ENCODE measurements at places on chromosomes 2 and 18.

DNA sequence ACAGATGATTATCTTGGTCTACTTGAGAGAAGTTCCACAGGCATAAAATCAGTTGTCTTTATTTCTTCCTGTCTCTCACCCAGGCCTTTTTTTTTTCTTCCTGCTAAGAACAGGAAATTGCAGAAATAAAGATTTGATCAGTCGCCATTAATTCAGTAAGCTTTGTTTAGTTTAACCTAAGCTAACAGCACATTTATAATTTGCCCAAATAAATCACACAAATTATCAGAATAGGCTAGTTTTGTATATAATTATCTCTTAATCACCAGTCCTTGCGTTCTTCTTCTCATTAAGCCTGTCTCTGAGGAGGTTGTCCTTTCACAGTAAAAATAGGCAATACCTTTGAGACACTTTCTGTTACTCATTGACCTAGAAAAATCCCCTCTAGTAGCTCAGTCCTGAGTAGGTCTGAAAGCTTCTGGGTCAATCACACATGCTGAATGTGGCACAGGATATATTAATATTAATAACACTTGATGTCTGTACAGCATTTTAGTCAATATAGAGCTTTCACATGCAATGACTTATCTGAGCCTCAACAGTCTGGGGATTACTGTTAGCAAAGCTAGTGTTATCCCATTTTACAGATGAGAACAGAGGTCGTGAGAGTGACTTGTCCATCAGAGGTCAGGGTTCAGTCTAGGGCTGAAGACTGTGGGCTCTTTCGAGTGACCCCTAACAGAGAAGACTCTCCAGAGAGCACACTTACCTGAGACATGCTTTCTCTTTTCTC lies 11.2 kb upstream of the STK17B start:
- DNase-seq, result no peak

DNA sequence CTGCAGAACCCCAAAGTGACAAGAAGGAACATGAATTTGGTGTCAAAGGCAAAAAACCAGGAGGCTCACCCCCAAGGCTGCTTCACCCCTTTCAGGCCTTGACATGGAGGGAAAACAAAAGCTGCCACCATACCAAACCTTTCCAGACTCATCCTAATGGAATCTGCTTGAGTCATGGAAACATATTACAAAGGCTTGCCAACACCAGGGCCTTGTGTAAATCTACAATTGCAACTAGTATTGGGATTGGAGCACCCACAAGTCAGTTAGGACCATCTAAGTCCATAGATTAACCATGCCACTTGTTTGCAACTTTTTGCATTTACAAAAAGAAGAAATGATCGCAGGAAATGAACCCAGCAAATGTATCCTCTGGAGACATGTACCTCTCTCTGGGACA lies 297.6 kb downstream of the CDCA7 start:
- DNase-seq, result no peak

DNA sequence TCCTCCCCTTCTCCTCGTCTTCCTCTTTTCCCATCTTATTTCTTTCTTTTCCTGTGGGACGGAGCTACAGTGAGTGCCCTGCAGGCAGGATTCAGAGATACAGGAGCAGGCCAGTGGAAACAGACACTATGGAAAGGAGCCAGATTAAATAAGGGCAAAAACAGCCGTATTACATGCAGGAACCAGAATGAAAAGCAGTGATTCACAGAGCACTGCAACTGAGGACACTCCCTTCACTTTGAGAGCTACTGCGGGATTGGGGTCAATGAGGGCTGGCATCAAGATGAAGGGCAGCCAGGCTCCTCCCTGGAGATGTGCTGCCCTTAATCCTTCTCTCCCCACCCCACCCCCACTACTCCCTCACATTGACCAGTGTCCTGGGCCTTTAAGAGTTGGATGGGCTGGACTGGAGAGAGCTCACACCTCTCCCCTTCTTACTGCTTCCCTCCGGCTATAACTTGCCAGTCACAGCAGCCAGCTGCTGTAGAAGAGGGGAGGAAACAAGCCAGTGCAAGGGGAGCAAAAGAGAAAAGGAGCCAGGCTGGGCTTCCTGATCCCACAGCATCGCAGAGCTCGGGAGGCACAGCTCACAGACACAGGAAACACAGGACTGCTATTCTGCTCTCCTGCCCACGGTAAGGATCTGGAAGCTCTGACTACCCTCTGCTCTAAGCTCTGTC lies at the start of gene PLCD4:
TSS of gene PLCD4 (plus strand) at position 464 of the 680 bp plus-strand sequence. CDS start 7,841 bp downstream, outside the sequence.
- DNase-seq, result peak; percentile 36

DNA sequence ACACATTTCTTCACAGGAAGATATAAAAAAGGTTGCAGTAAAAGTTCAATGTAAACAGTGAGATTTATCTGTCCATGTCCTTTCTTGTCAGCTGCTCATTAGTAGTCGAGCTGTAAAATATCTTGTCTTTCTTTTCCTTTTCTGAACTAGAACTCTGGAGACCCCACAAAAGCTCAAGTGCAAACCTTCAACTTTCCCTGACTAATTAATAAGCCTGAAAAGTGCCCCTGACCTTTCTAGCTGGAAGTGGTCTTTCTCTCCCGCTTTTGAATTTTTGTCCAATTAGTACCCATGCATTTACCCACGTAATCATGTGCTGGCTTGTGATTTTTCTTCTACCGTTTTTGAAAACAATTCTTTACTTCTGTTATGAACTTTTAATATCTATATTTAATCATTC lies 63.6 kb upstream of the EHBP1 start:
- DNase-seq, result no peak

All from NCI-H2171 treated with DMSO at 0.1 percent for 48 hours (cell line).